Frontal cortex (tissue), 4 donors: ENCODE measurements at places on chromosomes 12 and 14.

GRCh38 chr12:25957793-25958427 is 572 bp upstream of the RASSF8 start:
- DNase-seq, result no peak

- no peak for DNase-seq
Observed at GRCh38 chr12:68587448-68587873, 23.2 kb upstream of the RAP1B start.

DNA sequence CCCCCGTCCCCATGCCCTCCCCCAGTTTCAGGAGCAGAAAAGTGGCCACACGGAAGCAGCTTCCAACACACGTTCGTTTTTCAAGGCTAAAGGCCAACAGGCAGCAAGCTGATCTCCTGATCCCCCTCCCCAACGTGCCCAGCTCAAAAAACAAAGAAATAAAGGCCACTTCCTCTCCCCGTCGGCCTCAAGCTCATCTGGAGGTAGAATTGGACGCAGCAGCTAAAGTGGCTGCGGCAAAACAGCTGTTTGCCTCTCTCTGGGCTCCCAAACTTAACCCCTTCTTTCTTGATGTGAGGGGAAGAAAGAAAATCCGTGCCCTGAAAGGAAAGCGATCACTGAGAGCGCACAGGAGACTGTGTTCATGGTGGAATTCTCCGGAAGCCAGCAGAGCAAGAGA is 66.3 kb downstream of the SCARB1 start:
- DNase-seq, result no peak

GRCh38 chr12:73112035-73112816 is 840.1 kb downstream of the TRHDE start:
- DNase-seq, result no peak

DNA sequence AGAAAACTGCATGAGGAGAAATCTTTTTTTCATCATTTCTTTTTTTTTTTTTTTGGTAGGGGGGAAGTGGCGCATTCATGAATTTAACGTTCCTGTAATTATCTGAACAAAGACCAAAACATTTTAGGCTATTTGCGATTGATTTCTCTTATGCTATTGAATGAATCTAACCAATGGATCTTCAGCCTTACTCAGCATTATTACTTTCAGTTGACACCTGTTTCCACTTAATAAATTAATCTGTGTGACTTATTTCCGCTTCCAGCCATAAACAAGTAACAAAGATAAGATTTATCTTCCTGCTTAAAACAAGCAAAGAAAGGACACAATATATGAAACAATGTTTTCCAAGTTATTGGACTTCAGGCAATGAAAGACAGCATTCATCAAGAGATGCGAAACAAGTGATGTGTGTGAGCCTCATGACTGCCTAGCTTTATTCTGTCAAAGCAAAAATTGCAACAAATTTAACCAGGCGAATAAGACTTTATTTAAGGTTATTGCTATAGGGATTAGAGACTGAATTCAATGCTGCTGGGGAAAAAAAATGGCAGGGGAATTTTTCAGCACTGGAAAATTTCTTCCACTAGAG is 1026.9 kb downstream of the LRFN5 start:
- DNase-seq, result no peak

DNA sequence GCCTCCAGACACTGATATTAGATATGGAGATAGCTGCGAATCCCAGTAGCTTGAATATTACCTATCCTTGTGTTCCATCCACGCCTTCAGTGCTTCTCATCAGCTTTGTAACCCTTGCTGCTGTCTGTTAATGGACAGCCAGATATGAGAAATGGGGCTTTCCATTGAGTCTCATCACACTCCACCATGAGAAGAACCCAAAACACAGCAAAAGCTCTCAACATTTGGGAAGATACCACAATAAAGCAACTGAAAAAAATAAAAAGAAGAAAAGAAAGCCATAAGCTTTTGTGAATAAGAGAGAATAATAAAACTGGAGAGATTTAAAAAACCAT is 225.4 kb downstream of the GALC start:
- no peak for DNase-seq

DNA sequence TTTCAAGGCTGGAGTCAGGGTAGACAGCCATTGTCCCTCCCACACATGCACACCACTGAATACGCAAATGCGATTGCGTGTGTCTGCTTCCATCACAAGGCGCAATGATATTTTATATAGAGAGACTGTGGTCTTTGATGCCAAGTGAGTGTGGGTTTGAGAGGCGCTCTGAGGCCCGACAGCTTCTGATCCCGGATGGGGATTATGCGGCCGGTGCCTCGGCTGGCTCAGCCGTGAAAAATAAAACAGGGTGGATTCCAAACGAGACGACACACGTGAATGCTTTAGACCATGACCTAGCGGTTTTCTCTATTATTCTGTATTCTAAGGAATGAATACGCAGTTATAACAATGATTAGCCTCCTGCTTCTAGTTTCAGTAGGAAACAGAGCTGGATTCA is 72.5 kb downstream of the TMEM132D start:
- DNase-seq, result no peak

- no peak for DNase-seq
Observed at GRCh38 chr12:2267703-2268470, 215.1 kb downstream of the CACNA1C start.

GRCh38 chr12:24661657-24662096 is 287.2 kb downstream of the BCAT1 start:
- no peak for DNase-seq

- DNase-seq, result no peak
Observed at GRCh38 chr12:25034676-25035075, 85.8 kb upstream of the BCAT1 start.

GRCh38 chr14:24095271-24096068 is 1.4 kb downstream of the PCK2 start:
- DNase-seq, result no peak

DNA sequence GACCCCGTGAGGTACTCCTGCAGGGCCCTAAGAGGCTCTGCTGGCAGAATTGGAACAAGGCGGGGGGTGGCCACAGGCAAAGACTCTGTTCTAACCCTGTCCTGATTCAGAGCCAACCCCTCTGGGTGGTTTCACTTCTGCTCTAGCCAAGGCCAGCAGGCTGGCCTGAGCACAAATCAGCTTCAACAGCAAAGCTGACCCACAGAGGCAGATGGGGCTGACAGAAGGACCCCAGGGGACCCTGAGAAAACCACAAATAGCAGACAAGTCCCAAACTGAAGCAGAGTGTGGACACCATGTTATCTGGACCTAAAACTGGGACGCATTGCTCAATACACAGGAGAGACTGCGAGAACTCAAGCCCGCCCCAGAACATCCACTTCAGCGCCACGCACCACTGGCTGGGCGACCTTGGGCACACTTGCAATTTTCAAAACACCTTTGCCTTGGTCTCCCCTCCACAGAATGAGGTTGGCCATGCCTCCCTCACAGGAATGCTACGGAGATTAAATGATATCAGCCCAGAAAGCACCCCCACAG is 76.4 kb upstream of the DICER1 start:
- no peak for DNase-seq

- no peak for DNase-seq
Observed at GRCh38 chr14:92665661-92666110, 82.7 kb downstream of the LGMN start.

DNA sequence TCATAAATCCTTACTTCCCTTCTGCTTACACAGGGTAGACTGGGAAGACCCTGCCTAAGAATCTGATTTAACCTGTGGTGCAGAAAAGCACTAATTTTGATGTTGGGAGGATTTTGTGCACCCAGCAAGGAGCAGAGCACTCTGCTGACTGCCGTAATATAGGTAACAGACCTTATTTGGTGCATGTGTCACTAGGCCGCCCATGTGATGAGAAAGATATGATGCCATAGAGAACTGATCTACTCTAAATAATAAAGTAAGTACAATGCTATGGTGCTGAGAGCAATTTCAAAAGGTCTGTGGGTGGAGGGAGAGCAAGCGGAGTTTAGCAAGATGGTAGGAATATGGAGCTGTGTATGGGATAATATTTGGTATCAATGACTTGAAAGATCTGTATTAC is 1663.6 kb upstream of the SEL1L start:
- no peak for DNase-seq

GRCh38 chr12:6118891-6119568 is 5.4 kb downstream of the VWF start:
- DNase-seq, result no peak

DNA sequence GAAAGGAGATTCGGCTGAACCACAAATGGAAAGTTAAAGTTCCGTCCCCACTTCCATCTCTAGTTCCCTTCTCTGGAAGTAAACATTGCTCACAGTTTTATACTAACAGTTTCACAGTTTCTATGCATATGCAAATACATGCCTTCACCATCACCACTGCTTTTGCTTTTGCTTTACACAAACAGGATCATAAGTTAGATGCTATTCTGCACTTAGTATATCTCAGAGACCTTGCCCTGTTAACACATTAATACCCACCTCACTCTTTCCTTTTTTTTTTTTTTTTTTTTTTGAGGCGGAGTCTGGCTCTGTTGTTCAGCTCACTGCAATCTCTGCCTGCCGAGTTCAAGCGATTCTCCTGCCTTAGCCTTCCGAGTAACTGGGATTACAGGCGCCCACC is 890 bp downstream of the TEP1 start:
- no peak for DNase-seq

DNA sequence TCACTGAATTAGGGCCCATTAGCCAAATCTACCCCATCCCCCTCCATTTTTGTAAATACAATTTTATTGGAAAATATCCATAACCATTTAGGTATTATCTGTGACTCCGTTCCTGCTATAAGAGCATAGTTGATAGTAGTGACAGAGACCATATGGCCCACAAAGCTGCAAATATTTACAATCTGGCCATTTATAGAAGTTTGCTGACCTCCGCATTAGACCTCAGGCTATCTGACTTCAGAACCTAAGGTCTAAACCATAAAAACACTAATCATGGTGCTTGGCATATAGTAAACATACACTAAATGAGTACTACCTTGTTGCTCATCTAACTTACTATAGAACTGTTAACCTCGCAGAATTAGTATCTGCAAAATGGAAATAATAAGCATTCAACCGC is 124.8 kb downstream of the NPAS3 start:
- DNase-seq, result no peak

- no peak for DNase-seq
Observed at GRCh38 chr12:21631367-21631766, 26.3 kb downstream of the LDHB start.

- DNase-seq, result no peak
Observed at GRCh38 chr14:104326848-104327247, 188.5 kb downstream of the KIF26A start.

GRCh38 chr12:92987846-92988621 is 58.9 kb upstream of the EEA1 start:
- no peak for DNase-seq

- DNase-seq, result no peak
Observed at GRCh38 chr12:106141452-106141851, 2.7 kb upstream of the NUAK1 start.

DNA sequence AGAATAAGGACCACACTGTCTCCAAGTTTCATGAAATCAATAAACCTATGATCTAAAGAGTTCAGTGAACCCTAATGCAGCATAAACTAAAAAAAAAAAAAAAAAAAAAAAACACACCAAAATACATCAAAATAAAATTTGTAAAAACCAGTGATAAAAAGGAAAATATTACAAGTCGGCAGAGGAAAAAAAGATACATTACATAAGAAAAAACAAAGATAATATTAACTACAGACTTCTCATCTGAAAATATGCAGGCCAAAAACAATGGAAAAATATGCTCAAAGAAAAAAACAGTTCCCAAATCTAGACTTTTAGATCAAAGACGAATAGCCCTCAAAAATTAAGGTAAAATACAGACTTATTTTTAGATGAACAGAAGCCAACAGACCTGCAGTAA is 27.6 kb downstream of the MED13L start:
- DNase-seq, result no peak

DNA sequence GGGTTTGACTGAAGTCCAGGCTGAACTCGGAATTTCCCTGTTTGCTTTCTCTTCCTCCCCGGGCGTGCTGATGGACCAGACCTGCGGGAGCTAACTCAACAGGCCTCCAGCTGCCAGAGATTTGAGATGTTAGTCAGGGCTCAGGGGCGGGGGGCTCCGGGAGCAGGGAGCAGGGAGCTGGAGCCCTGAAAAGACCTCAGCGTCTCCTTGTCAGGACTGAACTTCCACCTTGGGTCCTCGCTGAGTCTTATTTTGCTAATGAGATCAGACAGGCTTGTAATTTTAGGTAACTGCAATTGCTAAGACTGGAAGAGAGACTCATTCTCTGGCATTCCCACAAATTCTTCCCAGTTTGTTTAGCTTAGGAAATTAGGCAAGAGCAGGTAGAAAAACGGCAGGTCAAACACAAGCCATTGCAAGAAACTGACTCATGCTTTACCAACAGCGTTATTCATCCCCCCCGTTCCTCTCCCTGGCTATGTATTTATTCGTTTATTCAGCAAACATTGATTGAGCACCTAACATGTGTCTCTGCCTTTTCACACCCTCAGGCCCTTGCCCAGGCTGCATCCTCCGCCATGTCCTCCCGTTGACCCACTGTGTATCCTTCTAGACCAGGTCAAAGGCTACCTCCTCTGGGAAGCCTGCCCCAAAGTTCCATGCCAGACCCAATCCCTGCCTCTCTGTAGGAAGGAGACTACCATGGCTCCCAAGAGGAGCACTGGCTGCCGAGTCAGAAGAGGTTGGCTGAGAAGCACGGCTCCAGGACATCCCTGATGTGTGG is 80.4 kb upstream of the DIO3 start:
- DNase-seq, result no peak

GRCh38 chr12:52203079-52203921 is 11.5 kb upstream of the KRT80 start:
- no peak for DNase-seq

GRCh38 chr12:11748903-11749302 is 99.4 kb downstream of the ETV6 start:
- DNase-seq, result no peak

DNA sequence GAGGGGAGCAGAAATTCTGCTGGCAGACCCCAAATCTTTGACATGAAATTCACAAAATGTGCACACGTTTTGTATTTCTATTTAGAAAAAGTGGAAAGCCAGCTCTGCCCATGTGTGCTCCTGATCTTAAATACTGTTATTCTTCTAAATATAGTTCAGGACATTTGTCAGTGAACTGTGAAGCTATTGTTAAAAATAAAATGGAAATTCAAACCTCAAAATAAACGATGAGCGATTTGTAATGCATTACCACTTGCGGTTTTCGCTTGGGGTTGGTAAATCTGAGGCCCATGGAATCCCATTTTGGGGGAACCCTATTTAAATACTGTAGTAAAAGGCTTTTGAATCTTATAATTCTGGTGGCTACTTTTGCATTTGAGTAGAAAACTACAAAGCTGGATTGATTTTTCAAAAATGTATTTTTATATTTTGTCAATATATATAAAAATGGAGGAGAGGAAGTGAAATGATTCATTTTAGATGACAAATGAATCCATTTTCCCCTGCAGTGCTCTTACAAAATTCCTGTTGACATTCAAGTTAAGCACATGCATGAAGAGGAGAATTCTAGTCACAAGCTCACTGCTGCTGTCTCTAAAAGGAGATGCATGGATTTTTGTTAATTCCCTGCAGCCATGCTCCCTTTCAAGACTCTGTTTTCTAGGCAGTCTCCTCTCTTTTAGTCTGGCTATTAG is 47.1 kb downstream of the FLRT2 start:
- DNase-seq, result no peak

- no peak for DNase-seq
Observed at GRCh38 chr12:104219361-104219892, 3.8 kb downstream of the TXNRD1 start.
